ENCODE measurements at places on chromosomes 3 and 15. TPM values are rescaled to one million over a fixed set of nuclear protein-coding genes. Genes with fewer than 3 reads are reported as not detected.

DNA sequence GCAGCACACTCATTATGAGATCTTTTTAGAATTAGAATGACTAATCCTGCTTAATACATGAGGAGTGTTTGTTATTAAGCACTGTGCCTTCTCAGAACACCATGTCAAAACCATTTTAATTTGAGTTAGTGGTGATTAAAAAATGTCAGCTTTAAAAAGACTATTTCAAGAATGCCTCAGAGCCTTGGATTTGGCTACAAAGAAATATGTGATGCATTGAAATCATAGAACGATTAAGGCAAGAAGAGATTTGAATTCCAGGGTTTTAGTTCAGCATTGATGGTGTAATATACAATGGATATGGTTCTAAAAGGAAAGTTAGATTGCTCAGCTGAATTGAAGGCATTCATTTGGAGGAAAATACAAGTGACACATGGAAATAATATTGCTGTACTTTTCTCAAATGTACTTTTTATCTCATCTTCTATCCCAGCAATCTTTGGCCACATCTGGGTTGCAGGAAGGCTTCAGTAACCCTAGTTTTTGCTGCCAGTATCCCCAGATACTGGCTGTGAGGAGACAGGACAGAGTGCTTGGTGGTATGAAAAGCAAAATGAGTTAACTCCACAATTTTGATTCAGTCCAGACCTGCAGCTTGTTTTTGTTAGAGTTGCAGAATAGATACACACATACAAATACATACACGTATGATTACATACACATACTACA, 303.8 kb downstream of the CLSTN2 start:
- no peak for DNase-seq

DNA sequence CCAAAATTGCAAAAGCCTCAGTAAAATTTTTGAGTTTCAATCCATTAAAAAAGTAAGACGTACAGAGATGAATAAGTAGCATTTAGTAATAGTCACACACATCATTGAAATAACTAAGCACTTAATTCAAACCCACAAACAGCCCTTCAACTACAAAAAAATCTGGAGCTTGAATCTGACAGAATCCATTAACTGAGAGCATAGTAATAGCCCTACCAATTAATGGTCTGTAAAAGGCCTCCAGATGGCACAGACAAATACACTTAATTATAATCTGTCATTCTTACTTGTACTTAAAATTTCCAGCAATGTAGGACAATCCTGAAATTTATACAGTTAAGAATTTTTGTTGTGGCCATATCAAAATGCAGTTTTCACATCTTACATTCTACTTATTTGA, 246.9 kb downstream of the VGLL3 start:
- no peak for DNase-seq

- no peak for DNase-seq
Observed at GRCh38 chr15:57640930-57641682, 49.4 kb downstream of the MYZAP start.

DNA sequence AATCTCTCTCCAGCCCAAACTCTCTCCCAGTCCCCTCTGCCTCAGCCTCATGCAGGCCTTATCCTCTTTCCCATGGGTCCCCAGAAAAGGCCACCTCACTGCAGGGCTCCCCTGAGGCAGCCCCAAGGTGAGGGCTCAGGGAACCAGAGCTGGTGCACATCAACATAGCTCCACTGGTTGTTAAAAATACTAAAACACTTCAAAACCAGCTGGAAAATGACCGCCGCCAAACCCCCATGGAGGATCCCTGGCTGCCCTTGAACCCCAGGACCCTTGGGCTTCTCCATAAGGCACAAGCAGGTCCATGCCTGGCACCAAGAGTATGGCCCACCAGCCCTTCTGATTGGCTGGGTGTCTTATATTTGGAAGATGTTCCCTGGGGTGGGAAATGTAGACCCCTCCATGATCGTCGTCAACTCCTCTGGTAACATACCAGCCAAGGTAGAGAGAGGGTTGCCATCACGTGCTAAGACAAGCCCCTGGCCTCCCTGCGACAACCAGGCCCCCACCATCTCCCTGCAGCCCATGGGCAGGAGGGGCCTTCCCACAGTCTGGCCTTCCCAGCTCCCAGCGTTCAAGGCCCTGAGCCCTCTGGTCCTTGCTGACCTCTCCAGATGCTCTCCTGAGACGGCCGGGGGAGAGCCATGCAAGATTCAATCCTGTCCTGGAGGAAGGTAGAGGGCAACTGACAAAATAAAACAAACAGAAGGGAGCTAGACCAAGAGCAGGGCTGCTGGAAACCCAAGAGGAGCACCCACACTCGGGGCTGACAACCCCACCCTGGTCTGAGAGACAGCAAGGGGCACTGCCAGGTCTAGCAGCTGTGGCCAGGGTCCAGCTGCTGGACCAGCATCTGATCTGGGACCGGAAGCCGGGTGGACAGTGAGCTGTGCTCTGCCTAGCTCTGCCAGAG, 132.1 kb upstream of the PRR20G start:
- DNase-seq, result no peak

GRCh38 chr15:33382491-33382890, 71.7 kb downstream of the RYR3 start:
- DNase-seq, result no peak

- no peak for DNase-seq
Observed at GRCh38 chr3:177652556-177653291, 455.4 kb upstream of the TBL1XR1 start.

GRCh38 chr3:74443102-74443501, 171.4 kb downstream of the CNTN3 start:
- DNase-seq, result peak; percentile 41

DNA sequence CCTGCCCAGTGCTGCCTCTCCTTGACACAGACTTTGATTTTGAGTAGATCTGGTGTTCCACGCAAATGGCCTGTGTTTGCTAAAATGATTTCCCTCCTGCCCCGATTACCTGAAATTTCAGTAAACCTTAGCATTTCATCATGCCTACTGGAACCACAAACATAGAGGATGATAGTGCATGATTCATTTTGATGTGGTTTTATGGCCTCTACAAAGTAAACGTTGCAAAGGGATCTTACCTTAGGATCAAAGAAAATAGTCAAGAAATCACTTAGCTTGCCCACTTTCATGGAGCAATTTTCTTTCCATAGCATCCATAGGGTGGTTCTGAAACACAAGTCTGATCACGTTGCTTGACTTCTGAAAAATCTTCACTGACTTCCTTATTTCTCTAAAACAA, 524.6 kb upstream of the ATP11B start:
- no peak for DNase-seq

DNA sequence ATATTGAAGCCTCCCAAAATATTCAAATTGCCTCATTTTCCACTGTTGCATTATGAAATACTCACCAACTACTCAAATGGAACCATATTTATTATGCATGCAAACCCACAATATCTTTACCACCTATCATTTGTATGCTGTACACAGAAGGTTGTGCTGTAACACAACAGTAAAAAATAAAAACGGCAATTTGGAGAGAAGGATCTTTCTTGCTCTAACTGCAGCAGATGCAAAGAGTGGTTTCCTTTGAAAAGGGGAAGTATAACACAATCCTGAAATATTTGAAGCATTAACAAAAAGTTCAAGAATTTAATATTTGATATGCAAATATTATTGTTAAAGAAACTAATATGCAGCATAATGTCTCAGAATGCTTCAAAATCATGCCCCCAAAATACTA, 244.5 kb upstream of the SUCLG2 start:
- no peak for DNase-seq

DNA sequence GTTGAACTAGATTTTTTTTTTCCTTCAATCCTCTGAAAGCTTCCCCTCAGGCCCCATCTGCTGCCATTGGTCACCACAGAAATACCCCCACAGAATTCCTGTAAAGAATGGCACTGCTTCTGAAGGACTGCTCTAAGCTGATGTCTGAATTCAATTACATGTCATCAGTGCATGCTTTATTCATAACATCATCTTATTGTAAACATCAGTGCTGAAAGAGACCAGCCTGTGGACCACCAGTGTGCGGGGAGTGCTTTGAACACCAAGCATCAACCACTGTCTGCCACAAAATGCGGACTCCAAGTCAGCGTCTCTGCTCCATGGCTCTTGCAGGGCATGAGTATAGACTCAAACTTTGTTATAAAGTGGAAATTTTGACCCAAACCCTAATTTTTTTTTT, 11.6 kb downstream of the PHLDB2 start:
- DNase-seq, result no peak

DNA sequence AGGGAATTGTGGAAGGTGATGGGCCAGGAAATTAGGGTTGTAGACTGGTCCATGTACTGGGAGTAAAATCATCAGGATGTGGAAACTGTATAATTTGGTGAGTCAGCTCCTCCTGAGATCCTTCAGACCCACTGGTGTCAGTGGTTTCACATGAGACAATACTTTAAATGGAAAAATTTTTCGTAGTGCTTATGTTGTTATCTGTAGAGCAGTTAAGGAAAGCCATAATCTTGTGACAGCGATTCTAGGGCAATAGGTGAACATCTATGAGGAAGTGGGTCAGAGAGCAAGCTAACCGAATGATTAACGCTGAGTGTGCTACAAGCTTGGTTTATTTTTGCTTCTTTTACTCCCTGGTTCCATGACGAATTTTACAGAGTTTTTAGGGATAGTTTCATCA, 200.6 kb downstream of the CADM2 start:
- DNase-seq, result no peak

- DNase-seq, result peak; percentile 57
Observed at GRCh38 chr3:162034368-162034767, 537.8 kb downstream of the OTOL1 start.

DNA sequence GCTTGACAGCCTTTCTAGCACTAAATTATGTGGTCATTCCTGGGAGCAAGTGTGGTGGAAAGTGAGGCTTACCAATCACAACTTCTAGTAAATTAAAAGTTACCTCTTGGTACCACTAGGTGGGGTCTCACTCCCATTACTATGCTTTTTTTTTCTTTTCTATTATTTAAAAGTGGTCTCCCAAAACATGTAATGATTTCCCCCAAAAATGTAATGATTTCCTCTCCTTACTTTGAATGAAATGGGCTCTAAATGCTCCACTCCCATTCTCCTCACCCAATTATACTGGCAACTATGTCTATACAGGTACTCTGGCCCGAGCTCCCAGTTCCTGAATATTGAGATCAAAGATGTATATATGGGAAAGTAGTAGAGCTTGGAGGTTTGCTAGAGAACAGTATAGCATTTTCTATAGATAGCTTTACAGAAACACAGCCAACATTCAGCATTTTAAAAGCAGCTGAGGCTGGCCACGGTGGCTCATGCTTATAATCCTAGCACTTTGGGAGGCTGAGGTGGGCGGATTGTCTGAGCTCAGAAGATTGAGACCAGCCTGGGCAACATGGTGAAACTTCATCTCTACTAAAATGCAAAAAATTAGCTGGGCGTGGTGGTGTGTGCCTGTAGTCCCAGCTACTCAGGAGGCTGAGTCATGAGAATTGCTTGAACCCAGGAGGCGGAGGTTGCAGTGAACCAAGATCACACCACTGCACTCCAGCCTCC, 70.9 kb downstream of the DCUN1D1 start:
- peak; percentile 17 for DNase-seq

DNA sequence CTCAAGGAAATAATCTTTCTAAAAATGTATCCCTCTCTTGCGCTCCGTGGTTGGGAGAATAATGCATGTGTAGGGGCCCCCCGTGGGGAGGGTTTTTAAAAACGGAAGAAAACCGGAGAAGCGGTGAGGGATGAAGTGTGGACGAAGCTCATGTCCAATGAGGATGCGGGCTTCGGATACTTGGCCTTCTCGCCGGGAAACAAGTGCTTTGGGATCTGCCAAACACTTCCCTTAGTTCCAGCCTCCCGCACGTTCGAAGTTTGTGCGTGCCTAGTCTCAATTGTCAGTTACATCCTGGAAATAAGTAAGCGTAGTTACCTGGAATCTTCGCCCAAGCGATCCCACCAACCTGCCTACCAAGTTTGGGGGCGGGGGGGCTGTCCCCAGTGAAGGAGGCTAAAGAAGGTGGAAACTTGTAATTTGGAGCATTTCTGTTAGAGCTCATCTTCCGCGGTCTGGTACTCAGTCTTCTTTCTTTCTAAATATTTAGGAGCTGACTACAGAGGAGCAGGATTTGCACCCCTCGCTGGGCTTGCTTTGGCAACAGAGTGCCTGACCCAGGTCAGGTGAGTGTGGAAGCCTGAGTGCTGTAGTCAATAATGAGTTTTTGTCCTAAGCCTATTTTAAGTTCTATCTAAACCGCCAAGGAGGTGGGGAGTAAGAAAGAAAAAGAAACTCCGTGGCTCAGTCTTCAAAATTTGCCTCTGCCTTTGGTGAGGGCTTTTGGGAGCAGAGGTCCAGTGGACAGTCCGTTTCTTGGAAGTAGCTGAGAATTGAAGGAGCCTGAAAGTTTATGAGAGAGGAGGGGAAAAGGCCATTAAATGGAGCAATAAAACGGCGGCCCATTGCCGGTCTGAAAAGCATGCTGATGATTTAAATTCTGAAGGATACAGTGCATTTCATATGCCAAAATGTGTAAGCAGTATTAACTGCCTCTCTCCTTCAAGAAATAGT, 1.1 kb downstream of the ITPR1 start:
- no peak for DNase-seq

DNA sequence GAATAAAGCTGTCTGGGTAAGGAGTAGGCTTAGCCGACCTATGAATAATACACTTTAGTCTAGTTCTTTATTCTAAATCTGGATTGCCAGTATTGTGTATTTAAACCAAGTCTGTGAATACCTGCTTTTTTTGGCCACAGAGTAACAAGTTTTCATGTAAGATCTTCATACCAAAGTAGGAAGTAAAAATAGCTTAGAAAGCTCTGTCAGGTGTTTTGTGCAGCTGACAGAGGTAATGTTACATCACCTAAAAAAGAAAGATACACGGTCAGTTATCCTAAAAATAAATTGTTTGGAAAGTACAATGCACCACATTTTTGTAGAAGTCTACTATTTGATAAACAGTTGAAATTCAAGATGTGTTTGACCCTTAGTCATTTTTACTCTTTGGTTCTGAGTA, 16.5 kb downstream of the CALML4 start:
- DNase-seq, result no peak

NME9 gene
- total RNA-seq, result not detected

RETNLB gene
- not detected for total RNA-seq

TM6SF1 gene
- total RNA-seq, result not detected

ARF4 gene
- total RNA-seq, result 487 TPM

GP5 gene
- total RNA-seq, result 0.04 TPM

GOLGA6A gene
- total RNA-seq, result not detected

SETD5 gene
- 62.0 TPM for total RNA-seq

SLC38A3 gene
- total RNA-seq, result not detected

CYP8B1 gene
- total RNA-seq, result not detected

CRBN gene
- 29.6 TPM for total RNA-seq

EOMES gene
- not detected for total RNA-seq

Measured in HFFc6 (cell line).